ENCODE measurements at places on chromosomes 4 and X.

DNA sequence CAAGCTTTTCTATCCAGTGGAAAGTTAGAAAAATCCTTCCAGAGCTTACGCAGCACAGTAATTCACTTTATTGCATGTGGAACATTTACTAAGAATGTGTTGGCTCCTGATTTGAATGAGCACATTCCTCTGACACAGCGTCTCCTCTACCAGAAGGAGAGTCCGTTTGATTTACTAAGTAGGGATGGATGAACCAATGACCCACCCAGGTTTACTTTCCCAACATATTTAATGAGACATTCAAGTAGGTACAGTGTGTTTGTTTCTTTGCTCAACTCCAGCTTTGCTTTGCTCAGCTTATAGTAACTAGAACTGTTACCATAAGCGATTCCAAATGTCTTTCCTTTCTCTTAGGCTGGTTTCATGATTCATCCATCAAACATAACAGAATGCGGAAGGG is 161.7 kb downstream of the SMARCA1 start:
- H3K4me3 ChIP-seq = no peak overlapping the region
- H3K4me1 ChIP-seq = peaks cover 5% of the 10 kb centered on the region
- no peaks in the 10 kb centered on the region for H3K27me3 ChIP-seq
- H3K36me3 ChIP-seq = no peaks in the 10 kb centered on the region

GRCh38 chrX:56783450-56783831 is 54.4 kb downstream of the NBDY start:
- no peaks in the 10 kb centered on the region for H3K27me3 ChIP-seq
- DNase-seq = no peak
- H3K4me1 ChIP-seq = peaks cover 21% of the 10 kb centered on the region
- no peak overlapping the region for H3K27ac ChIP-seq
- H3K4me3 ChIP-seq = no peak overlapping the region
- peaks cover 6% of the 10 kb centered on the region for H3K36me3 ChIP-seq

GRCh38 chr4:138677212-138677611 is 338.4 kb upstream of the NOCT start:
- DNase-seq = no peak
- H3K4me3 ChIP-seq = no peak overlapping the region
- H3K4me1 ChIP-seq = no peaks in the 10 kb centered on the region

GRCh38 chr4:21276046-21276445 is 575.8 kb downstream of the PACRGL start:
- H3K4me3 ChIP-seq = no peak overlapping the region
- no peaks in the 10 kb centered on the region for H3K27me3 ChIP-seq
- no peaks in the 10 kb centered on the region for H3K4me1 ChIP-seq
- DNase-seq = no peak

GRCh38 chrX:38142610-38143009 is 78.1 kb downstream of the SRPX start:
- H3K27me3 ChIP-seq = peaks cover 2% of the 10 kb centered on the region
- no peaks in the 10 kb centered on the region for H3K36me3 ChIP-seq
- H3K4me3 ChIP-seq = no peak overlapping the region
- H3K27ac ChIP-seq = no peak overlapping the region
- H3K4me1 ChIP-seq = no peaks in the 10 kb centered on the region

DNA sequence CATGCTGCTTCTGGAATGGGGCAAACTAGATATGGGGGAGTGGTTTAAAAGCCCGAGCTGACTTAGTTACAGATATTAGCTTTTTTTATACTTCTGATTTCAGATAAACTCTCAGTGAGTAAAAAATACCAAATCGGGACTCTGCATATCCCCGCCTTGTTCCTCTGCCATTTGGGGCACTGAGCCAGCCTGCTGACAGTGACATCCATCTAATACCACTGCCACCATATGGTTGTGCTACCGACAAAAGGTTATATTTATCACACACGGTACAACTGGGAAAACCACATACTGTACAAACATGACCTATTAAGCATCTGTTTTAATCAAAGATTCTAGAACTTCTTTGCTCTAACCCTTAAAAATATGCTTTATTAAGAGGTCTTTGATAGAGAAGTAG is 78.7 kb downstream of the GALNT7 start:
- H3K36me3 ChIP-seq = peaks cover 4% of the 10 kb centered on the region
- H3K4me1 ChIP-seq = peaks cover 2% of the 10 kb centered on the region
- H3K27me3 ChIP-seq = no peaks in the 10 kb centered on the region
- H3K27ac ChIP-seq = no peak overlapping the region
- no peak for DNase-seq

GRCh38 chr4:62366939-62367338 is 1166.8 kb downstream of the ADGRL3 start:
- H3K4me1 ChIP-seq = no peaks in the 10 kb centered on the region
- no peak overlapping the region for H3K4me3 ChIP-seq
- H3K36me3 ChIP-seq = no peaks in the 10 kb centered on the region
- no peak for DNase-seq

- no peaks in the 10 kb centered on the region for H3K27me3 ChIP-seq
- no peaks in the 10 kb centered on the region for H3K36me3 ChIP-seq
- peak overlapping the region; percentile 94 for H3K27ac ChIP-seq
These were observed 2.3 kb upstream of the SOWAHD start for GRCh38 chrX:119755981-119756533.

- no peak for DNase-seq
- no peaks in the 10 kb centered on the region for H3K27me3 ChIP-seq
- H3K4me3 ChIP-seq = no peak overlapping the region
These were observed 247.8 kb downstream of the TEX13A start for GRCh38 chrX:104972737-104973136.

DNA sequence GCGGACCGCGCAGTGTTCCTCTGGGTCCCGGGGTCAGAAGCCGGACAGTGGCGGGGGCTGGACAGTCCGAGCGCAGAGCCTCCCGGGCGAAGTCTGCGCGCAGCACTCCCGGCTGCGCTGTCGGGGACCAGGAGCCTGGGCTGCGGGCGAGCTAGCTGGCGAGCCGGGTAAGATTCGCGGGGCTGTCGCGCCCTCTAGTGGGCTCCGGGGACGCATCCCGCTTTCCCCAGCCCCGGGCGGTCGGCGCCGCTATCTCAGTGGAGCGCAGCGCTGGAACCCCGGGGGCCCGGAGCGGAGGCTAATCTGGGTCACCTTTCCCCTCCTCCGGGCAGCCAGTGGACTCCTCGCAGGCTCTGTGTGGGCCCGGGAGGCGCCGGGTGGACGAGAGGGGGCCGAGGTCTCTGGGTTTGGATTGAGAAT is 4.2 kb downstream of the PDGFRA start:
- peaks cover 66% of the 10 kb centered on the region for H3K27me3 ChIP-seq
- DNase-seq = peak; percentile 75
- H3K36me3 ChIP-seq = no peaks in the 10 kb centered on the region
- H3K4me1 ChIP-seq = peaks cover 10% of the 10 kb centered on the region

DNA sequence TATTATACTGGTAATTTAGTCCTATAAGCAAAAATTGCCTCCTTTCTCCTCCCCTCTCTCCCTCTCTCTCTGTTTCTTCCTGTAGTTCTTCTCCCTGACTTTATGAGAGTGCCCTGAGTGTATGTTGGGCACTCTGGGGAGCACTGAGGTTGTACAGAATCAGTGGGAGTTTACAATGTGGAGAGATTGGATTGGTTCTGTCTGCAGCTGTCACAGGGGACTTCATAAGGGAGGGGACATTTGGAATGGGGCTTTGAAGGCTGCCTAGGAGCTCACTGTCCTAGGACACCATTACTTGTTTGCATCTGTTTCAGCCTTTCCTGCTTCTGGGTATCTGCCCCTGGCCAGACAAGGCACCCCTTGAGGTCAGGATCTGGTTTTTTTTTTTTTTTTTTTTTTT is 22.9 kb downstream of the SH3TC1 start:
- H3K4me3 ChIP-seq = no peak overlapping the region
- DNase-seq = no peak
- no peak overlapping the region for H3K27ac ChIP-seq
- H3K36me3 ChIP-seq = peaks cover 17% of the 10 kb centered on the region
- H3K4me1 ChIP-seq = peaks cover 21% of the 10 kb centered on the region
- no peaks in the 10 kb centered on the region for H3K27me3 ChIP-seq

DNA sequence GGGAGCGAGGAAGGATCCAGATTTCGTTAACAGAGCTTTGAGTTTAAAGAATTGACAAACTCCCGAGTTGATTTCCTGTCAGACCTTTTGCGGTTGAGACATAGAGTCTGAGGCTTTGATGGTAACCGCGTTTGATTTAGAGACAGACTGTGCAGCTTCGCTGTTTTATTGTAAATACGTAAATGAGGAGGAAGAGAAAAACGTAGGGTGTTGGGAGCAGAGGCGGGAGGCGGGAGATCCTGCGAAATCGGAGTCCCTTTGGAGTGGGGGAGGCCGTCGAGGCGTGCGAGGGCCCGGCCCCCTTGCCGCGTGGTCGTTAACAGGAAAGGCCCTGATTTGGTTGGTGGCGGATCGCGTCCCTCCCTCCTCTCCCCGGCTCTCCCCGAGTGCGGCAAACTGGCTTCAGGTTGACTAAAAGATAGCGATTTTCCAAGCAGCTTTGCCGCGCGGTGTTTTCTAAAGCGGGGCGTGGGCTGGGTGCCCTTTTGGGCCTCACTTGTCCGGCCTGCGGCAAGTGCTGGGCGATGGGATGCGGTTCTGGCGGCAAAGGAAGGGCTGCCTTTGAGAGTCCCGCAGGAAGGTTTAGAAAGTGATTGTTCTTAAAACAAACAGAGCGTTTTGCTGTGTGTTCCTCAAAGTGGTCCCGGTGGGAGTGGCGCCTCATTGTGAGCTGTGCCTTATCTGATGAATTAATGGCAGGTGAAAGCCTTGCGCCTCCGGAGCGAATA is 857 bp downstream of the SCML1 start:
- peaks cover 48% of the 10 kb centered on the region for H3K27me3 ChIP-seq
- no peaks in the 10 kb centered on the region for H3K36me3 ChIP-seq
- peak overlapping the region; percentile 15 for H3K27ac ChIP-seq
- peak overlapping the region; percentile 81 for H3K4me3 ChIP-seq

DNA sequence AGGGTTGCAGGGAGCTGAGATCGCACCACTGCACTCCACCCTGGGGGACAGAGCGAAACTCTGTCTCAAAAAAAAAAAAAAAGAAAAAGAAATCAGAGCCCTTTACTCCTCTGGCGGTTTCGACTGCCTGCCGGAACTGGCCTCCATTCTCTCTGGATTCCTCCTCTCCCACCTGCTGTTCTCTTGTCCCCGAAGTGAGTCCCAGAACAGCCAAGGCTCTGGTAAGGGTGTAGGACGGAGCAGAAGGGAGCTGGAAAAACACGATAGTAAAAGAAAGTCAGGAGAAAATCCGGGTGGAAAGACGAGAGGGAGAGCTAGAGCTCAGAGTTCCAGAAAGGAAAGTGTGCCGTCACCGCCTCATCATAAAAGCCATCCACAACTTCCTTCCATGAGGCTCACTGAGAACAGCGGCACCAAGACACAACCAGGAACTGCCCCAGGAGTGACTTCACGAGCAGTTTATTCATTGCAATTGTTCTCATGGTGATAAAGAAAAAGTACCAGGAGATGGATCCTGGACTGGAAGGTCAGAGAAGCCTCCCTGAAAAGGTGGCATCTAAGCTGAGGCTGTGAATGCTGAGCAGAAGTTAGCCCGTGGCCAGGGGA is 12.3 kb downstream of the TLR3 start:
- H3K4me3 ChIP-seq = no peak overlapping the region
- H3K27ac ChIP-seq = no peak overlapping the region
- no peaks in the 10 kb centered on the region for H3K4me1 ChIP-seq
- H3K27me3 ChIP-seq = no peaks in the 10 kb centered on the region

DNA sequence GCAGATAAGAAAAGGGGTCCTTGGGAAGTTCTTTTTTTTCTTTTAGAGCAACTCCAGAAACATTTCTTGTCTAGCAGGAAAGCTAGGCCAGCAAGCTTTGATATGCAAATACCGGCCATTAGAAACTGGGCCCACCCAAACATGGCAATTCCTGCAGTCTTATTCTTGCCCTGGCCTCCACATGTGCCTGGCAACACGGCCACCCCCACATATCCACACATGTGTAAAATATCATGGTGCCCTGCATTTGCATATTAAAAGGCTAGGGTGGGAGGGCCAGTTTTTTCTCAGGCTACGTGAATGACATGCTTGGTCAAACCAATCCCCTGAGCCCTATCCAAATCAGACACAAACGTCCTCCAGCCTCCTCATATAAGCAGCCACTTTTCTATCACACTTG is 171.7 kb upstream of the ZCCHC13 start:
- no peaks in the 10 kb centered on the region for H3K36me3 ChIP-seq
- H3K4me1 ChIP-seq = no peaks in the 10 kb centered on the region
- no peak overlapping the region for H3K27ac ChIP-seq
- DNase-seq = no peak
- no peak overlapping the region for H3K4me3 ChIP-seq

DNA sequence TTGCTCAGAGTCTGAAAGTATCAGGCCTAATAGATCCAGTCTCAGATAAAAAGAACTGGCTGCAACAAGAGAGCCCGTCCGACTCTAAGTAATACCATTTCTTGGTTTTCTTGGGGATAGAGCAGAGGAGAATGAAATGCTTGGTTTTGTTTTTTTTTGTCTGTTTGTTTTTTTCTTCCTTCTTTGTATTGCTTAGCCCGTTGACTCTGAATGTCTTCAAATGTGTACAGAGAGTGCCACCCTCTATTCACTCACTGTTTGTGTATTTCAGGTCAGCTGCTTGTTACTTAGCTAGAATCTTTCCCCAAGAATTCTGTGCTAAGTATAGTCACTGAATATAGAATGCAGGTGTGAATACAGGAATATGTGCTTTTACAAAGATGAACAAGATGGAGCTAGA is 5.7 kb upstream of the TMEM156 start:
- H3K4me1 ChIP-seq = peaks cover 25% of the 10 kb centered on the region
- no peak overlapping the region for H3K27ac ChIP-seq
- no peaks in the 10 kb centered on the region for H3K27me3 ChIP-seq
- no peak for DNase-seq
- no peaks in the 10 kb centered on the region for H3K36me3 ChIP-seq
- no peak overlapping the region for H3K4me3 ChIP-seq

GRCh38 chrX:73214426-73215094 is at the start of gene NAP1L2:
Gene NAP1L2, minus strand, starts transcription at chrX:73214851. Its CDS starts 359 bp downstream, at chrX:73214492.
- H3K36me3 ChIP-seq = no peaks in the 10 kb centered on the region
- DNase-seq = peak; percentile 39
- peak within 1 kb of the TSS; percentile 93 for H3K4me3 ChIP-seq
- H3K27ac ChIP-seq = peak within 1 kb of the TSS; percentile 77

DNA sequence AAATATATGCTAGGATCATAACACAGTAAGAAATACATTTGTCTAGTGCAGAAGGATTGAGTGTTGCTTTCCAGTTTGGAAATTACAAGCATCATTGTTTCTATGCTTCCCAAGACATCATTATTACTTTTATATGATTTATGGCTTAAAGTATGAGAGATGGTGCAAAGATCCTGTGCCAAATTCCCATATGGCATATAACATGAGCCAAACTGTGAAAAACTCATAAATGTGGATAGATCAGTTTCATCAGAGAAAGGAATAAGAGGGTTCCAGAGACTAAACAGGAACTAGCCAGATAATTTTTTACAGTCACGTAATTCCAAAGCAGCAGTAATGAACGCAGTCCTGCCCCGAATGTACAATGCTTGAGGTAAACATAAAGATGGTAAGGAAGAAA is 126.3 kb downstream of the PRDM5 start:
- no peak overlapping the region for H3K27ac ChIP-seq
- no peak overlapping the region for H3K4me3 ChIP-seq
- DNase-seq = no peak
- peaks cover 6% of the 10 kb centered on the region for H3K4me1 ChIP-seq
- no peaks in the 10 kb centered on the region for H3K36me3 ChIP-seq

GRCh38 chrX:44439242-44439794 is 95.8 kb upstream of the EFHC2 start:
- no peak overlapping the region for H3K4me3 ChIP-seq
- no peak for DNase-seq
- peaks cover 4% of the 10 kb centered on the region for H3K4me1 ChIP-seq
- H3K27ac ChIP-seq = no peak overlapping the region

- no peak overlapping the region for H3K27ac ChIP-seq
- H3K27me3 ChIP-seq = no peaks in the 10 kb centered on the region
- H3K4me3 ChIP-seq = no peak overlapping the region
- H3K36me3 ChIP-seq = no peaks in the 10 kb centered on the region
These were observed 704.8 kb downstream of the ARAP2 start for GRCh38 chr4:35539404-35540055.

- no peak for DNase-seq
- H3K4me3 ChIP-seq = no peak overlapping the region
These were observed 999.9 kb downstream of the GLUD2 start for GRCh38 chrX:122047261-122047660.

Data from T-helper 2 cell treated with Interferon-gamma antibody and Interleukin-4, amounts not matched to agents 5 μg/mL and 100 μg/mL, for 36 hours (primary cell).